ENCODE measurements at places on chromosomes 5 and 9.

DNA sequence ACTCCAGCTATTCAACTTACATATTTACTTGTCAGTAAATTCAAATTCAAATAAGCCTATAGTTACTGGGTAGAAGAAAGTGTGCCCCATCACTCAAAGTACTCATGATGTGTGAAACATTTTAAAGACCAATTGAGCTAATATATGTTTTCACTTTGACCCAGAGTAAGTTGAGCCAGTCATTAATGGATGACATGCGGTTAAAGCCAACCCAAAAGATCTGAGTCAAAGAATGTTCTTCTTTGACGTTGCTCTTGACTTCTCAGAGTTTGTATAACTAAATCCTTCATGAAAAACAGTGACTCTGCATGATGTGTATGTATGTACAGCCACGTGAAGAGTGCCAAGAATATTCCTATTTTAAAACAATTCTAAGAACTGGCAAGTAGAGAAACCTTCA lies 237.4 kb downstream of the NR2F1-AS1 start:
- no peak for DNase-seq

DNA sequence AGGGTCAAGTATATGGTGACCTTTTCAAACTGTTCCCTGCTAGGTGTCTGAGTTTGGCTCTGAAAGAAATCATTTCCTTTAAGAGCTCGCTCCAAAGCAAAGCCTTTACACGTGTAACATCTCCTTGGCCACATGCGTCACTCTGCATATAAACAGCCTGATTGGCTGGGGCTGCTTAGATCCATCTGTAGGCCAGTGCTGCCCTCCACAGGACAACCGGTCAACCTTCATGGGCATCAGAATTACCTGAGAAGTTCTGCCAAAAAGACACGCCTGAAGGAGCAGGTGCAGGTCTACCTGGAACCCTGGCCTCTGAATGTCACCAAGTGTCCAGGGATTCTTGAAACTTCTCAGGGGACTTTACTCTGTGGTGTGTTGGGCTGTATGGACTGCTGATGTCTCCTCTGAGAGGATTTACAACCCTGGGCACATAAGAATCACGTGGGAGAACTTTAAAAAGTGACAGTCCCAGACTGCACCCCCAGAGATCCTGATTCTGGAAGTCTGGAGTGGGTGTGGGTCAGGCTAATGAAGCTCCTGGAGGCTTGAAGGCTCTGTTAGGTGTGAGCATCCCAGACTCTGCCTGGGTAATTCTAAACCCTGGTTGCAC lies 497.6 kb downstream of the GADD45G start:
- peak; percentile 79 for DNase-seq

DNA sequence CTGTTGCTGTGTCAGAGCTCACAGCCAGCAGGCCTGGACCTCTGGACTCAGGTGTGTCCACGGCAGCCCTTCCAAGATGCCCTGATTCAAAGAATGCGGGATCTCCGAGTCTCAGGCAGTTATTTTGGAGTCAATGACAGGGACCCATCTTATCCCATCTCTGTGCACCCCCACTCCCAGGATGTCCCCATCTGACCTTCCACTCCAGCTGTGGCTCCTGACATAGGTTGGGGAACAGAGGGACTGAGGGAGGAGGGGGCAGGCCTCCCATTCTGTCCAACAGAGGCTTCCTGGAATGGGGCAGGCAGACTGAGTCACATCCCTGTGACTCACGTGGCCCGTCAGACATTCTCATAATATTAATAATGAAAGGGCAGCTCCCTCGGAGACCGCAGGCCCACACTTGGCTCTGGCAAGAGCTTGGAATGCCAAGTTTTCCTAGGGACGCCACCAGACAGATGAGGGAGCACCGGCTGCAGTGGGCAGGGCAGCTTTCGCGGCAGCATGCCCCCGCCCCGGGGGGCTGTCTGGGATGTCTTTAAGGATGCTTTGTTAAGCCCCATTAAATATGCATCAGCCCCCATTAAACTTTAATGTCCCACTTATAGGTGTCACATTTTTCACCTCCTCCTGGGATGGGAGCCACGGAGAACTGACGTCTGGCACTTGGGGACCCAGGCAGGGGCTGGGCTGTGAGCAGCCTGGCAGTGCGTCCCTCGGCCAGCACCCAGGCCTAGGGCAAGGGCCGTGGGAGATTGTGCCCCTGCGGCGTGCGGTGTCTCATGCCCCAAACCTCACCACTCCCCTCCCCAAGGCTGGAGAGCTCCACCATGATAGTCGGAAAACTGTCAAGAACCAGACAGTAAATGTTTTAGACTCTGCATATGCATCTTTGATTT lies 23.6 kb upstream of the FIBCD1 start:
- DNase-seq = no peak

- DNase-seq = no peak
These were observed 138.9 kb downstream of the NXNL2 start for GRCh38 chr9:88673886-88674285.

- DNase-seq = no peak
These were observed 5.2 kb downstream of the ARSB start for GRCh38 chr5:78979909-78980308.

DNA sequence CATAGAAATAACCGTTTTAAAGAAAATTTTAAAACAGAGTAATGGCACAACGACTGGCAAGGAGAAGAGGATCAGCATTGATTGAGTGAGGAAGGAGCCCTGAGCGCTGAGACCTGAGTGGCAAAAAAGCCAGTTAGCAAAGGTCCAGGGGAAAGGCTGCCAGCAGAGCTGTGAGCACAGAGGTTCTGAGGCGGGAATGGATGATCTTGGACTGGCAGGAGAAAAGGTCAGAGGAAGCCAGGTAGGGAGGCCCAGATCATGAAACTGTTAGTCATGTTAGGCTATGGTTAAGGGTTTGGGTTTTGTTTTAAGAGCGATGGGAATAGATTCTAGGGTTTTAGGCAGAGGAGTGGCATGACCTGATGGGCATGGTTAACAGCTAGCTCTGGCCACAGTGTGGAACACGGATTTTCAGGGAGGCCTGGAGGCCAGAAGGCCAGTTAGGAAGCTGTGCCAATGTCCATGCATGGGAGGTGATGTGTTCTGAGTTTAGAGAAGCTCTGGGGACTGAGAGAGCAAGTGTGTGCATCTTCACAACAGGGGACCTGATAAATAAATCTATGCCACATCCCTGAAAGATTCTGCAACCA lies 57.7 kb upstream of the GALNT10 start:
- DNase-seq = no peak

DNA sequence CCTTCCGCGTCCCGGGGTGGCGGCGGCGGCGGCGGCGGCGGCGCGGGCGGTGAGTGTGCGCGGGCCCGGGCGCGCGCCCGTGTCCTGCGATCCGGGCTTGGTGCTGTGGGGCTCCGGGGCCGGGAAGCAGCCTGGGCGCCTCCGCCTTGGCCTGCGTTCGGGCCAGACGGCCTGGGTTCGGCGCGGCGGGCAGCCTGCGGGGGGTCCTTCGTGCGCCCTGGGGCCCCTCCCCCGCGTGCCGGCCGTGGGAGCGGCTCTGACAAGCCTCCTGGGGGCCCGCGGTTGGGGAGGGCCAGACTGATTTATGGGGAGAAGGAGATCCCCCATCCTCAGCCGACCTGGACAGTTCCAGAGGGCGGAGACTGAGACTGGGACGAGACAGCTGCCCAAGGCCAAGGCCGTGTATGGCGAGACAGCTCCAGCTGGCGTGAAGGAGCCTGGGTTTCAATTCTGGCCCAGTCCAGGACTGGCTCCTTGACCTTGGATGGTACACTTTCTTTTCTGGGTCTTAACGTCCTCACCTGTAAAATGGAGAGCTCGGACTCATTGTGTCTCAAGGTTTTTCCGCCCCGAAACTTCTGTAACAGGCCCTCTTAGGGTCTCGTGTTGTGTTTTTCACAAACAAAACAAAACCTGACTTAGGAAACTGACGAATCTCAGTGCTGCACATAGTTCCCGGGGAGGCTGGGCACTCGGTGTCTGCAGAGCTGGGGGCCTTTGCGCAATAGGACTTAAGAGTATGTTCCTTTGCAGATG lies 603 bp downstream of the TMEM268 start:
- peak; percentile 26 for DNase-seq

DNA sequence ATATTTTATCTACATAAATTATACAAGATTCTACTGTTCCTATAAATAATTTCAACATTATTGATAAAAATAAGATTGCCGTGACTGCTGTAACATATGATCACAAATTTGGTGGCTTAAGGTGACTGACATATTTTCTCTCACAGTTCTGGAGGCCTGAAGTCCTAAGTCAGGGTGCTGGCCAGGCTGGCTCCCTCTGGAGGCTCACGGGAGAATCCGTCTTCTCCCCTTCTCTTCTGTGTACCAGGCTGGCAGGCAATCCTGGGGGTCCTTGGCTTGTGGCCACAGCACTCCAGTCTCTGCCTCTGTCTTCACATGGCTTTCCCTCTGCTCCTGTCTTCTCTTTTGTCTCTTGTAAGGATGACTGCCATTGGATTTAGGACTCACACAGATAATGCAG lies 31.7 kb upstream of the IRX2 start:
- no peak for DNase-seq

GRCh38 chr5:157454273-157454672 lies 5.7 kb upstream of the NIPAL4 start:
- DNase-seq = no peak

DNA sequence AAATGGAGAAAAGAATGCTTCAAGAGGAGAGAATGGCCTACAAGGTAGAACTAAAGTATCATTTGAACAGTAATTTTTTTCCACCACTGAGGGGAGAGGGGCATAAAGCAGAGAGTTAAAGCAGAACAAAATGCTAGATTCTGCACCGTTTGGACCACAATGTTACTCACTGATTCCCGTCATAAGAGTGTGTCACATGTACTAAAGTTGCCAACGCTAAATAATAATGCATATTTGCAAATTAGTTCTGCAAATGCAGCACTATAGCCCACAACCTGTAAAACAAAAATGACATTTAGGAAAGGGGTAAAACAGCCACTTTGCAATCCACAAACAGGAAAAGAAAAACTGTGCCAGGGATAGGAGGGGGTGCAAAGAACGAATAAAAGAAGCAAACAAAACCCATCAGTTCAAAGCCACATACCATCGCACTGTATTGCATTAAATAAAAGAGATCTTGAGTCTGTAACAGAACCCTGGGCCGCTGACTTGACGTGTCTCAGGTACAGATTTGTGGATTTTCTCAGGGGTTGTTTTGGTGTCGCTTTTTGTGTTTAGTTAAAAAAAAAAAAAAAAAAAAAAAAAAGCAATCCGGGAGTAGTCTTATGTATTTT lies 7.7 kb upstream of the NFIB start:
- DNase-seq = no peak

GRCh38 chr5:139418793-139419192 lies 14.9 kb upstream of the SPATA24 start:
- DNase-seq = no peak

GRCh38 chr9:68914751-68915150 lies 99.2 kb downstream of the PRKACG start:
- no peak for DNase-seq

GRCh38 chr9:82957529-82958379 lies 105.2 kb downstream of the RASEF start:
- no peak for DNase-seq

- DNase-seq = peak; percentile 29
These were observed 11.1 kb downstream of the URM1 start for GRCh38 chr9:128382261-128382660.

DNA sequence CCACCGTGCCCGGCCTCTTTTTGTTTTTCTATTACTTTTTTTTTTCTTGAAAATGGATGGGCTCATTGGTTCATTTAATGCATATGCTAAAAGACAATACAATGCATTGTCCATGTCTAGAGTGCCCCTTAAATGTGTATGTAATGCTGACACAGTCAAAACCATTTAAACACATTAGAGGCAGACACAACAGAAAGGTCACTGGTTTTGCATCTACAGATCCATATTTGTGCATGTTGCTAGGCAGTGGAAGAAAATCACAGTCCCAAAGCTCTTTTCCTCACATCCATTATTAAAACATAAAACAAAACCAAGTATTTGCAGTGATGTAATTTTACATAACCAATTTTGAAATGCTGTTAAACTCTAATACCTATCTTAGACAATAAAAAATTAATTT lies 389.0 kb downstream of the TAF11L14 start:
- no peak for DNase-seq

DNA sequence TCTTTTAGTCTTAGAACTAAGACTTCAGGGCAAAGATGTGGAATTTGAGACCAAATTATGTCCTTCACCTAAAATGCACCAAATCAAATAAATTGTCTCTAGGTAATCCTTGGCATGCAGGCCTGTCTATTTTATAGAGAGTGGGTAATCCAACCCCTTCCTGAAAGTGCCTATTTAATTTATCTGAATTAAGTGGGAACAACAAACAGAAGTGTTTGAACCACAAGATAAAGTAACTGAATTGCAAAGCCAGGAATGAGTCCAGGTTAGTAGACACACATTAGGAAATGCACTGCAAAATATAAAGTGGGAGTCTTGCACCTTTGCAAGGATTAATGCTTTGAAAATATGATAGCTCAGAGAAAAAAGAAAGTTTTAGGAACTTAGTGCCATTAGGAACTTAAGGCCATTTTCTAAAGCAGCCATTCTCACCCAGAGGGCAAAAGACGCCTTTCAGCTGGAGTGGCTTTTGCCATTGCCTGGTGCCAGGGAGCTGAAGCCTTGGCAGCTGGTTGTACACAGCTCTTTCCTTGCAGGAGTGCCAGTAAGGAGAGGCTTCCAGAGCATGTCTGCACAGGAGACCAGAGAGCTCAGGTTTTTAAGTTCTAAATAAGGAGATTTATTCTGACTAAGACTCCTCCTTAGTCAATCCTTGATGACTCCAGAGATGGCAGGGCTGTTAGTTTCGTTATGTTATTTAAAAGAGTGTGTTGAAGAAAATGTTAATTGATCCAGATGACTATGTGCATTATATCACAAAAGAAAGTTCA lies 151.7 kb upstream of the ELL2 start:
- peak; percentile 3 for DNase-seq

DNA sequence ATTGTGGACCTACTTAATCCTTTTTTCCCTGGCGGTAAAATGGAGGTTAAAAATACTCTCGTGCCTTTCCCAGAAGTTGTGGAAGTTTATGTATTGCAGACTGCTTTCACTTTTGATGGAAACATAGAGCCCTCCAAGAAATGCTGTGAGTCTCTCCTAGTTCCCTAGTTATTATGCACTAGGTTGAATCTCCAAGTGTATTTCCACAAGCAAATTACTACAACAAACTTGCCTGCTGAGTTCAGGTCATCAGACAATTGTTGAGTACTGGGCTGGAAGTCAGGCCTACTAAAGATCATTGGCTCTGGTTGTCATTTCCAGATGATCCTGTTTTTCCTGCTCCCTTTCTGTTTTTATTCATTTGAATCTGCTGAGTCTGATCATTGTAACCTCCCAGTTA lies 104.1 kb downstream of the CD180 start:
- DNase-seq = no peak

All from anterior cingulate cortex (tissue), 58 donors.